ENCODE measurements at places on chromosomes 12 and 14.
A peak's percentile ranks its signal among the peaks of the same experiment; 100 is the strongest.

DNA sequence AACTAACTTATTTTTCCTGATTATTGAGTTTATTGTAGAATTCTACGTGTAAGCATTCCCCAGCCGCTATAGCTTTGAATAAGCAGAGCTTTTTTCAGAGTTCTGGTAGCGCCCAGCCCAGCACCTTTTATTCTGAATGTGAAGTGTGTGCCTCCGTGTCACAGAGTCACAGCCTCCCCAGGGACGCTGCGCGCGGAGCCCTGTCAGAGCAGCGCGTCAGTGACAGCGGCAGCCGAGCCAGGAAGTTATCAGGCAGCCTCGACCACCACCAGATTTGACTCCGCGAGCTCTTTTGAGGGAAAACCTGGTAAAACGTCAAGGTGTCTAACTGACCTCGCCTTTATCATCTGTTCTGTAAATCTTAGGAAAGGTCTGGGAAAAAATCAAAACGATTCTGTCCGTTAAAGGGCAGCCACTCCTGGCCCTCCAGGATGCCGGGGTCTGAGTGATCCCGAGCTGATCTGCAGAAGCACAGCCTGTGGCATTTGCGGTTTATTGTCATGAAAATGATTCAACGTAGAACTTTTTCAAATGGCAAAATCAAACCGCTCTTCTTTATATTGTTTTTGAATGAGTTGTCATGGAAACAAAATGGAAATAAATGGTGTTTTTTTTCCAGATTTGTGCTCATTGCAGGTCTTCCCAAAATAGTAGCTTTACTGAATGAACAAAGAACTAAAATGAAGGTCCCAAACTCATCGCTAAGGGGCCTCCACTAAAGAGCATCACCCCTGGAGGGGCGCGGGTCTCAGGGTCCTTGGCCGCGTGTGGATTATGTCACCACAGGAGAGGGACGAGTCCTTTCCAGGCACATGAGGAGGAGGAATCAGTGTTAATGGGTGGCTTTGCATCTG, 43.1 kb upstream of the MMP17 start:
- no peak for DNase-seq

DNA sequence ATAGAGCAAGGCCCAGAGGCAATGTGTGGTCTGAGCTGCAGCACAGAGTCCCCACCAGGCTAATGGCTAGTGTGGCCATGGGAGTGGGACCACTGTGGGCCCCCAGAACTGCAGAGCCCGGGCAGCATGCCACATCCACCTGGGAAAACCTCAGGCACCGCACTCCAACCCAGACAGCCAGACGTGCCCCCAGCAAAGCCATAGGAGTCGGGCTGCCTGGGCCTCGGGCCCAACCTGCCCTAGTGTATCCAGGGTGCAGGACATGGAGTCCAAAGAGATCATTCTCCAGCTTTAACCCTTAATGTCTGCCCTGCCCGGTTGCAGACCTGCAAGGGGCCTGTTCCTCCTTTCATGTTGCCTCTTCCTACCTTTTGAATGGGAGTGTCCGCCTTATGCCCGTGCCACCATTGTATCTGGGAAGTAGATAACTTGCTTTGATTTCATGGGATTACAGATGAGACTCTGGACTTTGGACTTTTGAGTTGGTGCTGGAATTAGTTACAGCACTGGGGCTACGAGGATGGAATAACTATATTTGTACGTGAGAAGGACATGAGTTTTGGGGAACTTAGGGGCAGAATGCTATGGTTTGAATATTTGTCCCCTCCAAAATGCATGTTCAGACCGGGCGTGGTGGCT, 29.1 kb upstream of the DEGS2 start:
- no peak for DNase-seq

DNA sequence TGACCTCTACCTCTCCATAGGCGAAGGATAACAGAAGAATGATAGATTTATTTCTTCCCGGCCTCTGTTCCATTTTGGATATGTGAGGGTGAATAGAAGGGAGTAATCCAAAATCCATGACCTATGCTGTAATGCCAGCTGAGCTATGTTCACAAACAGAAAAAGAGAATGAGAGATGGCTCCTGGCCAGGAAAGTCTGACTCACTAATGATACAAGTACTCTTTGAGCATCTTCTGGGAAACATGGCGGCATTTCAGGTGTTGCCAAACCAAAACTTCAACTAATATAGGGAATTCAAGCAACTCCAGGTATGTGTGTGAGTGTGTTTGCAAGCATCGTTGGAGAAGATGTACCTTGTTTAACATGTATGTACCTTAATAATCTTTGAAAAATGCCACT, 55.1 kb downstream of the MED13L start:
- peak; percentile 48 for DNase-seq

DNA sequence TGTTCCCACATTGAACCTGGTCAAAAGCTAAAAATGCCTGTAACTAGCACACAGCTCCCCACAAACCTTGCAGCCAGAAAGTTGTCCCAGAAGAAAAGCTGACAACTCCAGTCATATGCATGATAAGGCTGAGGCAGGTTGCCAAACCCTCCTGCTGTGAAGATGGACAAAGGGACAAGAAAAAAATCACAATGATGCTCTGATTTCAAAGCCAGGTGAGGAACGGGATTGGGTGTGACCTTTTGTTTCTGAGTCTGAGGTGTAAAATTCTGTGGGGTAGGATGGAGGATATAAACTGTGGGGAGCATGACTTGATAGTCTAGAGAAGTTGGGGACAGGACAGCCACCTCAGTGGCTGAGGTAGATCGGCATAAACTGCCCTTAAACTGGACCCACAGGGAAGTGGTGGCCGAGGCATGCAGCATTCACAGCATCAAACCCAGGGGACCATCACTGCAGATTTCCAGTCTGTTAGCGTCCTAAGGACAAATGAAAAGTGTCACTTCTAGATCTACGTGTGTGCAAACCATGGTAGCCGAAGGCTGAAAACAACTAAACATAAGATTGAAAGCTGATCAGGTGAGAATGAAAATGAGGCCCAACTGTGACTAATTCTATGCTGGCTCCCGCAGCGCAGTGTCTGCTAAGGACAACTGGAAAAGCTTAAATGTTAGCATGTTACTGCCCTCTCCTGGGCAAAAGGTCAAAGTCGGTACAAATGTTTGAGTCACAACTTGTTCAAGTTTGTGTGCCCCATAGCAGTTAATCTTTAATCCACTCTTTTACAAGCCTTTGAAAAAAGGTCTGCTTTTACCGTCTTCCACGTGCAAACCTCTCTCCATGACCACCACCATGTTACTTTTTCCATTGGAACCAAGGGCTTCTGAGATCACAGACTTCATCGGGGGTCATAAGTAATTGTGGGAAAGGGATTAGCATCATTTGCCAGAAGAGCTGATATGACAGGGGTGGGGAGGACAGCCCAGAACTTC, 39.8 kb downstream of the GRIN2B start:
- DNase-seq = no peak

DNA sequence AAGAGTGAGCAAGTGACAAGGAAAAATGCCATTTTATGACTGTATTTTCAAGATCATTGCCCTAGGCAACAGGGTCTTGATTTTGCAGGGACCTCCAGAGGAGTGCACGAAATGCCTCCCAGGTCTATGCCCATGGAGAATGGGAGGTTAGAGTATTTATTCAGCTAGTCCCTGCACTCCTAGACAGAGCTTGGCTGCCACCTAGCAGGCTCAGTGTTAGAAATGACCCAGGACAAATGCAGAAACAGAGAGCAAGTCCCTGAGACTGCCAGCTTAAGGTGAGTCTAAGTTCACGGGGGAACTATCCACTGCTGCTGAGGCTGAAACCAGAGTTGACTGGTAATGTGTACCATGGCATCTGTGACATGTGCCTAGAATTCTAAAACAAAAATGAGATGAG, 506.4 kb downstream of the MED13L start:
- no peak for DNase-seq

- no peak for DNase-seq
Observed at GRCh38 chr14:95507701-95508103, 8.7 kb downstream of the SYNE3 start.

- peak; percentile 54 for DNase-seq
Observed at GRCh38 chr14:61452452-61452851, 131.1 kb downstream of the PRKCH start.

DNA sequence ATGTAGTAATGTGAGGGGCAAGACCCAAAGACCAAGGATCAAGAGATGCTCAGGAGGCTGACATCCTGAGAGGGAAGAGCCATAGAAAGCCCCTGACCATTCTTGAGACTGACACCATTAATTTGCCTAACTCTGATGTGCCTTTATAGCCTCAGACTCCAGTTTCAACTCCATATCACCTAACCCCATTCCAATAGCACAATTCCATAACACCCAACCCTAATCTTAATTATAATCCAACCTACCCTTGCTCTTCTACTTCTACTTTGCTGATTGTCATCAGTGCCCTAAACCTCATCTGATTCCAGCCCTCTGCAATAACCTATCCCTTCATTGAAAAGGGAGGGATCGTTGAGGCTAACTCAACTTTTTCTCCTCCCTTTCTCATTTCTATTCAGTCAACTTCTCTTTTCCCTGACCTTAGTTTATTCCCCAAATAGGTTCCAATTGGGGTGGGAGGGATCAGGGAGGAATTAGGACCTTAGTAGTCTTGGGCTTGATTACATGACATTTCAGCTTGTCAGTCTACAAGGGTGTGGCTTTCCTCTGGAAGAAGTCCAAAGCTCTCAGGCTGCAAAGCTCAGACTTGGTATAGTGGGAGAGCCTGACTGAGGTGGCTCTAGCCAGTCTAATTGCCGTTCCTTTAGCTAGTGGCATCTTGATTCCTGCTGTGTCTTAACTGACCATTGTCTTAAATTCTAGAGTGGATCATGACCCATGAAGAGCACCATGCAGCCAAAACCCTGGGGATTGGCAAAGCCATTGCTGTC, 3.1 kb downstream of the PFKM start:
- DNase-seq = no peak

DNA sequence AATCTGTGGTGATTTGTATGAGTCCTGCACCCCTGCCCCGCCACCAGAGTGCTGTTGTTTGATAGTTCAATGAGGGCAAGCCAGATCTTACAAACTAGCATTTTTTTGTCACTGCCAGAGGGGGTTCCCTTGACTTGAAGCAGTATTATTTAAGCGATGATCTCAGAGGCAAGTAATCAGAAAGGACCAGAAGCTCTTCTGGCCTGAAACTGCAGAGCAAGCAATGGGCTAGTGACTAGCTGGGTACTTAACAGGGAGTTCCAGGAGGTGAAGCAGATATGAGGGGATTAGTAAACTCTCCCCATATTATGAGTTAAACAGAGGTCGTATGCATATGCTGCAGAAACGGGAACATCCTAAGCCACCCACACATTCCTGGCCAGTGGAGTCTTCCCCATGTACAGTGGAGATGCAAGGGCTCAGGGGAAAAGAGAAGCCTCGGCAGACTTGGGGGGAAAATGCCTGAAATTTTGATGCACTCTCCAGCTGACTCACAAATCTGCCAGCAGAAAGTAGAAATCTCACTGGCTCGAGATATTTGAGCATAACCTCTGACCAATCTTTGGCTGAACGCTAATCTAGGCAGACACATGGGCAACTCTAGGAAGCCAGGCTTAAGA, 8.3 kb upstream of the CRACR2A start:
- no peak for DNase-seq

- no peak for DNase-seq
Observed at GRCh38 chr12:69569236-69569635, 16.0 kb upstream of the CCT2 start.

- DNase-seq = no peak
Observed at GRCh38 chr14:92491782-92492181, 21.8 kb upstream of the RIN3 start.

DNA sequence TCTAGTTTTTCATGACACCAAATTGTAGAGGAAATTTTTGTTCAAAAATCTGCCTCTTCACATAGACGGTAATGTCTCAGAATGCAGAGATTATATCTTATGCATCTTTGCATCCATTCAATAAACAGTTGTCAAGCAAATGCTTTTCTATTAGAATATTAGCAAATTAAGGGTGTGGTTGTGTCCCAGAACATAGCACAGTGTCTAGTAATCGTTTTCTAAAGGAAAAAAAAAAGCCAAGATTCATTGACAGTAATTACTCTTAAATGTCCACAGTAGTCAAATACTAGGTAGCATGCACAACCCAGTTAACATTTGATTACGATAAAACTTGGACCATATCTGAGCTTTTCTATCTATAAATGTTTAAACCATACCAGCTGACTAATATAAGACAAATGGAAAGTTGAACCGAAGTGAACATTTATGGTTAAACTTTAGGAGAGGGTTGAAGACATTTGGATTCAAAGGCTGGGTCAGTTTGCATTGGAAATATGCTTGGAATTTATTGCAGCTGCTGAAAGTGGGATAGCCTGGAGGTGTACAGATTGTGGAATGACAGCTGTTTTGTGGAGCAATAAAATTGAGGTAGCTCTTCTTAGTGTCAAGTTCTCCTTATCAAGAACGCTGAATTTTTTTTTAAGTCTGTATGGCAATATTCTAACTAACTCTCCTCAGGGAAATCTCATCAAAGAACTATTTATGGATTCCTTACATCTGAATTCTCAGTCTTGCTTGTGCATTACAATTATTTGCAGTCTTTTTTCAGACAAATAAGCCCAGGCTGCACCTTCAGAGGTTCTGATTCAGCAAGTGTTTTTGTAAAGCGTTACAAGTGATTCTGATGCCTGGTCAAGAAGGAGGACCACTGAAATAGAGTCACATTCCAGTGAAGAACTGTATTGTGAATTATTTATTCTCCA, 66.7 kb upstream of the ATP2B1 start:
- DNase-seq = no peak

DNA sequence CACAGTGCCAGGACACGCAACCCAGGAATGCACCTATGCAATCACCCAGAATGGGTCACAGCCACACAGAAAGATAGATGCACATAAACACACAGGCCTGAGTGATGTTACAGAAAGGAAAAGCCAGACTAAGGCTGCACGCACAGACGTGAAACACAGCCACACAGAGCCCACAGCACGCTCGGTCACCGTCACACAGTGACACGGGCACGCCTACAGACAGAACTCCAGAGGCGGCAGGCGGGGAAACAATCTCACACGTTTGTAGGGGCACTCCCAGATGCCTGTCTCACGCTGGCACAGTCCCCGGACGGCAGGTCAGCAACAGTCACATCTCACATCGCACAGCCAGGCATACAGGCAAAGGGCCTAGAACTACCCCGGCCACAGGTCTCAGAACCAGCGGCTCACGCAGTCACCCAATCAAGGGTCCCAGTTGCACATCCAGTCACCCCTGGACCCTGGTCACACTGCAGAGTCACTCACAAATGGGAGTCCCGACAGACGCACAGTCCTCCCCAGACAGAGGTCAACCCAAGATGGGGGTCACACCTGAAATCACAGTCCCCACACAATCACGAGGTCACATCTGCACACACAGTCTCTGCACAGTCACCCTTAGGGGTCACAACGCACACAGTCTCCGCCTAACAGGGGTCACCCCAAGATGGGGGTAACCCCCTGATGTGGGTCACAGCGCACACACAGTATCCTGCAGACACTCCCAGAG, 790 bp downstream of the SSH1 start:
- peak; percentile 77 for DNase-seq

- no peak for DNase-seq
Observed at GRCh38 chr12:24599736-24600135, 349.2 kb downstream of the BCAT1 start.

- DNase-seq = no peak
Observed at GRCh38 chr14:68688872-68689371, 103.9 kb downstream of the ZFP36L1 start.
